Mucosa of descending colon (tissue), 3 donors: ENCODE measurements at places on chromosomes 3 and 15. TPM values are rescaled to one million over a fixed set of nuclear protein-coding genes. Genes with fewer than 3 reads are reported as not detected.

The EPHB1 gene
- total RNA-seq, result 0.31 TPM

The ICE2 gene
- 47.5 TPM for total RNA-seq

The PSTPIP1 gene
- 4.4 TPM for total RNA-seq

The CCR1 gene
- 8.7 TPM for total RNA-seq

The DUOXA2 gene
- total RNA-seq, result 0.32 TPM

The CLK3 gene
- total RNA-seq, result 110 TPM

The LYZL4 gene
- not detected for total RNA-seq

The U2SURP gene
- 62.4 TPM for total RNA-seq

The CEP19 gene
- total RNA-seq, result 0.70 TPM

DNA sequence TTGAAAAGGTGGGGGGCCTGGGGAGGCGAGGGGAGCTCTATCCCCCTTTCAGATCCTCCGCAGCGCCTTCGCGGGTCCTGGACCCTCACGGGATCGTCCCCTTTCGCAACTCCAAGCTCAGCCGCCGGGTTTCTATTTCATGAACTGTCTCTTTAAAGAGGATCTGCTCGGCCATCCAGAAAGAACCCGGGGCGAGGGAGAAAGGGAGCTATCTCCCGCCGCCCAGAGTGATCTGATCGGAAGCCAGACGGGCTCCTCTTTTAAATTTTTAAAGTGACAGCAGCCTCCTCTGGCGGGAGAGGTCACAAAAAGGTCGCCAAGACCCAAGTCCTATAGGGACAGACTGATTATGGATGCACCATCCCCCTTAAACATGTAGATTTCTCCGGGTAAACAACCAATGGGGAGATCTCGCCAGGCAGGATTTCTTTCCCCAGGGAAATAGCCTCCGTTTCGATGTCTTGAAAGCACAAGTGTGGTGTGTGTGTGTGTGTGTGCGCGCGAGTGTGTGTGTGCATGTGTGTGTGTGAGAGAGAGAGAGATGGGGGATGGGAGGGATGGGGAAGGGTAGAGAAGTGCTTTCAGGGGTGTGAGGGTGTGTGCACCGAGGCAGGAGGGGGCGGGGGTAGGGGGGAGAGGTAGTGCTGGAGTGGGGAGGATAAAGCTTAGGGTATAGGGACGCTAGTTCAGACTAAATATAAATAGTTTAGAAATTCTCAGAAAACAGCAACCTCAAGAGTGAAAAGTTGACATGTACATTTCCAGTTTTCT, 516.1 kb downstream of the MECOM start:
- peak; percentile 64 for DNase-seq

- no peak for DNase-seq
These were observed 58.9 kb downstream of the GTF2E1 start for GRCh38 chr3:120801484-120801883.

DNA sequence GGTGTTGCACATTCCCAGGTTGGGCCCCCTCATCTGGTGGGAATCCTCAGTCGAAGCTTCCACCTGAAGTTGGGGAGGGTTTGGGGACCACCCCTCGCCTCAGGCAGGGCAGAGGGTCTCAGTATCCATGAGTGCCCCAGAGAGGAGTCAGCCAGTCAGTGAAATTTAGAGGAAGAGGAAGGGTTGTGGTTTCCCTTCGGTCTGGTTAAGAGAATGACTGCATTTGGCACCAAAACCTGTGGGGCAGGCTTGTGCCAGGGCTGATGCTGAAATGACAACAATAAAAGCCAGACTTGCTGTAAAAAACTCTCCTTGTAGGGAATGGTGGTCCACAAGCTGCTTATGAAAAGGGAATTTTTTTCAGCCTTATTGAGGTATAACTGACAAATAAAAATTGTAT, 22.6 kb downstream of the LMCD1 start:
- DNase-seq, result no peak

- DNase-seq, result no peak
These were observed 75.7 kb upstream of the GBE1 start for GRCh38 chr3:81837071-81837593.

DNA sequence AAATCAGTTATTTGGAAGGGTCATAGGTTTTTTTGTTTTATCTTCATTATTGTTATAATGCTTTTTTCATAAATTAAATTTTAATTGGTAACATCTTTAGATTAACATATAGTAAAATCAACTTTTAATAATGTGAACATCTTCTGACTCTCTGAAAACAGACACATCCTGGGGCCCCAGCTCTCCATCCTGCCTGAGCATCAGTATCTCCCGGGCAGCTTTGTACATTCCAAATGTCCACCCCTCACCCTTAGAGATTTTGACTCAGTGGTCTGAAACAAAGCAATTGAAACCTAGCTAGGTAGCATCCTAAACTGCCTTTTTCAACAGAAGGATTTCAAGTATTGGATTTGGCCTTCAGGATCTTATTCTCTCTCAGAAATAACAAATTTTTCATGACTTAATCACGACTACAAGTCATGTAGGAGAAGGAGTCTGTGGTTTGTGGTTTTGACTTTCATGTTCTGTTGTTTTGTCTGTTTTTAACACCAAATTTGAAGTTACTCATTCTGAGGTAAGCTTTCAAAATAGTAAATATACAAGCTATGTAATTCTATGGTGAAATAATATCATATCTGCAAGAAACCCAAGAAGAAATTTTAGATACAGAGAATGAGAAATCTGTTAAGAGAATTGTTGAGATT, 147.3 kb upstream of the UBE2E2 start:
- DNase-seq, result no peak

GRCh38 chr3:45131201-45131600, 15.0 kb downstream of the CDCP1 start:
- no peak for DNase-seq

- DNase-seq, result no peak
These were observed 262.4 kb downstream of the NLGN1 start for GRCh38 chr3:173659972-173660371.

GRCh38 chr3:128143496-128143895, 9.8 kb upstream of the EEFSEC start:
- no peak for DNase-seq

DNA sequence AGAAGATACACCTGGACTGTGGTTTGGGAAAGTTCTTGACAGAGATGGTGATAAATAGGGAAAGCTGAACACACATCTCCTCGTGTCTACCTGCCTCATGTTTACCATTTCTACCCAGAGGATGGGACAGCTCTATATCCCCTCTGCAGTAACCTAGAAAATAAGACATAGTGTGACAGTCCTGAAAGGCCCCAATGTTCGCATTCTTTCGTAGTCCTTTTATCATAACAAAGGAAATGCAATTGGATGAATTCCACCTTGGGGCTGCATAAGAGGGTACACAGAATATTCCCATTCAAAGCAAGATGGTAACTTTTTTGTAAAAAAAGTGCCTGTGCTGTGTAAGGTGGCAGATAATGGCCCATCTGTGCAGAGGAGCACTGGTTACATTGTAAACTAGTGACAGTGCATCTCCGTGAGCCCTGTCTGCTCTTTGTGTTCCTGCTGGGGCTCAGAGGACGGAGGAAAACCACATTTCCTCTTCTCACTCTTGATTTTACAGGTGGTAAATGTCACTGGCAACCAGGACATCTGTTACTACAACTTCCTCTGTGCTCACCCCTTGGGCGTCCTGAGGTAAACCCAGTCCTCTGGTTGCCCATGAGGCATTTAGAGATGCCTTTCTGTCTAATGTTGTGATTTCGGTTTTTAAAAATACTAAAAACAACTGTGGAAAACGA, 74.3 kb downstream of the SIDT1 start:
- DNase-seq, result no peak

- no peak for DNase-seq
These were observed 76.9 kb downstream of the CTNNB1 start for GRCh38 chr3:41276191-41276590.

- DNase-seq, result no peak
These were observed 4.7 kb downstream of the CEP152 start for GRCh38 chr15:48806151-48806550.

GRCh38 chr3:109114746-109115145, 3.2 kb downstream of the MORC1 start:
- DNase-seq, result no peak

DNA sequence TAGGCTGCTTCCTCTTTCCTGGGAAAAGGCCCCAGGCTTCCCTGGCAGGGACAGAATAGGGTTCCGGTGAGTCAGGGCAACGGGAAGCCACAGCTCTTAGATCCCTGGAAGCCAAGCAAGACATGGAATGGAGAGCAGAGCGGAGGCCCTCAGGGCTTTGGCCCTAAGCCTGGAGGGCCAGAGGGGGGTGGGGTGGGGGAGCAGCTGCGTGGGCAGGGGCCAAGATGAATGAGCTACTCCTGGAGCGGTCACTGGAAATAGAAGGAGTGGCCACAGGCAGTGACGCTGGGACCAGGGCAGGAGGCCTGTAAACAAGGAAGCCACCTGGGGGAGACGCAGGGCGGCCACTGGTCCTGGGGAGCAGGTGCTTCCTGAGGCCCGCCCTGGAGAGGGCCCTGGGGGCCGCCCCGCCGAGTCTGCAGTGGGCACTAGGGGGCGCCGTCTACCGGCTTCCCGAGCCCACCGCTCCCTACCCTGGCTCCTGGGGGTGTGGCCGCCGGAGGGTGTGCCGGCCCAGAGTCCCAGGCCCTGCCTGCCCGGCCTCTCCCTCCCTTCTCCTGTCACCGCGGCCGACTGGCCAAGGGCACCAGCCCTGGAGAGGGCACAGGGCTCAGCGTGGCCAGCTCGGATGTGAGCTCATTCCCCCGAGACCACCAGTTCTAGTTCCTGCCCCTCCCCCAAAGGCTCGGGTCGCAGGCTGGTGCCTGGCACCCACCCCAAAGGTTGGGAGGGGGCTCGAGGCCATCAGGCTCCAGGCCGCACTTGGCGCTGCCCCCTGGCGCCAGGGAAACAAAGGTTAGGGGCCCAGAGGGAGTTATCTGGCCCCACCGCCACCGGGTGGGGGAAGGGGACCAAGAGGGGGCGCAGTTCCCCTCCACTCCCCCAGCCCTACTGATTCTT, 12.1 kb downstream of the VPS18 start:
- peak; percentile 98 for DNase-seq

DNA sequence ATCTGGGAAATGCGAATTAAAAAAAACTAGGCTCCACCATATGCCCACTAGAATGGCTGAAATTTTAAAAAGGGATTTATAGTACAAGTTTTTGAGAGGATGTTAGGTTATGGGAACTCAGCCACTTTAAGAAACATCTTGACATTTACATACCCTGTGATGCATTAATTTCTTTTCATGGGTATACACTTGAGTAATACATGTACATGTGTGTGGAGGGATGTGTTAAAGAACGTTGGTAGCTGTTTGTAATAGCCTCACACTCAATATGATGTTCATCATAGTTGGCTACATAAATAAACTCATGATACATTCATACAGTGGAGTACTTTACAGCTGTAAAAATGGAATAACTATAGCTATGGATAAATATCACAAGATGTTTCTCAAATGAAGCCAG, 40.9 kb downstream of the MEF2A start:
- DNase-seq, result no peak

GRCh38 chr15:85750319-85751290, 44.1 kb downstream of the KLHL25 start:
- DNase-seq, result no peak

DNA sequence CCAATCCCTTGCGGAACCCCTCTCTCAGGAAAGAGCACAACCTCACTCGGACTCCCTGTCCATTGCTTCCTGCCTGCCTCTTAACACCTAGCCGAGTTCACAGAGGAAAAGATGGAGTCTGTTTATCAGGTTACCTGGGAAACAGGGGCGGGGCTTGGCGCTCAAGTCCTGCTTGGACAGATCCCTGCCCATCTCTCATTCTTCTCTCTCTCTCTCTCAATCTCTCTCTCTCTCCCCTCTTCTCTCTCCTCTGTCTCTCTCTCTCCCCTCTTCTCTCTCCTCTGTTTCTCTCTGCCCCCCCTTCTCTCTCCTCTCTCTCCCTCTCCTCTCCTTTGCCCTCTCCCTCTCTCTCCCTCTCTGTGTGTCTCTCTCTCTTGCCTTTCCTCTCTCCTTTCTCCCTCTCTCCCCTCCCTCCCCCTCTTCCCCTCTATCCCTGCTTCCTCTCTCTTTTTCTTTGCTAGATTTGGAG, at the start of gene EFHB:
Gene EFHB (minus strand): TSS at position 120 of the 469 bp plus-strand sequence. CDS start 199 bp downstream, outside the sequence.
- DNase-seq, result peak; percentile 55

DNA sequence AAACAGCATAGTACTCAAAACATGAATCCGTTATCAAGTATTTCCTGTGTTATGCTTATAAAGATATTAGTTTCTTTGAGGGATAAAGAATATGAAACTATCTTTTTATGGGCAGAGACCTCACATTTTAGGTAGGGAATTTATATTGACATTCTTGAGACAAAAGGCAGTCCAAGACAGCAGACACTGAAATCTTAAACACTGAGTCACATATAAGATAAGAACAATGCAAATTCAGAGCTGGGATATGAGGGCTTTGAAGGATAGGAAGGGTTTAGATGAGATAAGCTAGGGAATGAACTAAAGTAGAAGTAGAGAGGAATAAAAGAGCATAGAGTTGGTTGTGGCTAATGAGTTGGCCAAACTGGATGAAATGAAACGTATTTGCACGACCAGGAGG, 58.4 kb downstream of the ASTE1 start:
- DNase-seq, result no peak

DNA sequence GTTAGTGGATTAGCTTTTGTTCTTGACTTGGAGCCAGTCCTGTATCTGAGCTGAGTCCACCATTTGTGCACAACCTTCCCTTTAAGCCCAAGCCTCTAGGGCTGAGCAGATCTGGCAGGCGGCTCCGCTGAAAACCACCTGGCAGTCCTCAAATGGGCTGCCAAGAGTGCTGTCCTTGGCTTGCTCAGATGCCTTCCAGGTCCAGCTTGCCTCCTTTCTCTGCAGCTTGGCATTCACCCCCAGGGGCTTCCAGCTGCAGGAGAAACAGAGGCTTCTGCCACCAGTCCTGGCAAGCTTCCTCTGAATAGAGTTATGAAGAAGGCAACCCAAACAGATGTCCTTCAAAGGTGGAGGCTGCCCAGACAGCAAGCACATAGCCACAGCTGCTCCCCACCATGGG, 96.7 kb downstream of the LRTM1 start:
- no peak for DNase-seq

GRCh38 chr15:67784856-67785430, 40.4 kb upstream of the SKOR1 start:
- no peak for DNase-seq

DNA sequence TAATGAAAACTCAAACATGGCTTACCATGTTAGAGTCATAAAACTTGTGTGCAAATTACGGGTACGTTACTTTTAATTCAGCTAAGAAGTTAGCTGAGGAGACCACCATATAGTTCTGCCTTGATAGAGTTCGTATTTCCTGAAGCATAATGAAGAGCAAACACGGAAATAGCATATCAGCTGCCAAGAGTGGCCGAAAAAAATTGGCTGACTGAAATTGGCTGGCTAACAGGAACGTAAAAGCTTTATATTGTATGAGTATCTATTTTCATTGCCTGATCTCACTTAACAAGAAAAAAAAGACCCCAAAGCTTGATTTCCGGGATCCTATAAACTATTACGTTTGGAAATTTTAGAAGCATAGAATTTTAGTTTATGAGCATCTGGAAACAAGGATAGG, 1222.9 kb downstream of the ZPLD1 start:
- no peak for DNase-seq

DNA sequence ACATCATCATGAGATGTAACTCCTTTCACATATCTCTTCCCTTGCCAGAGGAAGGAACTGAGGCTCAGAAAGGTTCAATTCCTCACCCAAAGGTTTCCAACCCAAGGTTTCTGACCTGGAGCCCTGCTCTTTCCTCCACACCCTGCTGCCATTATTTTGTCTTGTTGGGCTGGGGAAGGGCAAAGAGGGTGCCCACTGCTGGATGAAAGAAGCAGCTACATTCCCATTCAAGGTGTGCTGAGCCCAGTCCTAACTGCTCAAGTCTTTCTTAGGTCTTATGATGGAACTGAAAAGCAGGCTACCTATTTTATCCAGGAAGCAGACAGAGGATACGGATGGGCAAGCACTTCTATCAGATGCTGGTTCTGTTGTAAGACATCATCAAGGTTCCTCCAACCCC, 258.0 kb upstream of the CTDSPL start:
- DNase-seq, result no peak
